ENCODE measurements at places on chromosomes 1 and 21.

GRCh38 chr1:68116643-68117235 lies 66.3 kb upstream of the DIRAS3 start:
- no peak for DNase-seq

- DNase-seq = no peak
Measured at GRCh38 chr1:16440131-16440469, 424 bp upstream of the NECAP2 start.

DNA sequence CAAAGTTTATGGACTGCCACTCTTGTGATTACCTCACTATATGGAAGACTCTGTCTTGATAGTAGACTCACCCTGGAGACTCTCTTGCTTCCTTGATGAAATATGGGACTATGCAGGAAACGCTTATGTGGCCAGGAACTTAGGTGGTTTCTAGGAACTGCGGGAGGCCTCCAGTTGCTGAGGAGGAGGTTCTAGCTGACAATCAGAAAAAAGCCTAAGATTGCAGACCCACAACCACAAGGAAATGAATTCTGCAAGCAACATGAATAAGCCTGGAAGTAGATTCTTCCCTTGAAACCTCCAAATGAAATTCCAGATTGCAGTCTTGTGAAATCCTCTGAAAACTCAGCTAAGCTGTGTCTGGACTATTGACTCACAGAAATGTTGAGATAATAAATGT lies 88.9 kb upstream of the COL11A1 start:
- no peak for DNase-seq

DNA sequence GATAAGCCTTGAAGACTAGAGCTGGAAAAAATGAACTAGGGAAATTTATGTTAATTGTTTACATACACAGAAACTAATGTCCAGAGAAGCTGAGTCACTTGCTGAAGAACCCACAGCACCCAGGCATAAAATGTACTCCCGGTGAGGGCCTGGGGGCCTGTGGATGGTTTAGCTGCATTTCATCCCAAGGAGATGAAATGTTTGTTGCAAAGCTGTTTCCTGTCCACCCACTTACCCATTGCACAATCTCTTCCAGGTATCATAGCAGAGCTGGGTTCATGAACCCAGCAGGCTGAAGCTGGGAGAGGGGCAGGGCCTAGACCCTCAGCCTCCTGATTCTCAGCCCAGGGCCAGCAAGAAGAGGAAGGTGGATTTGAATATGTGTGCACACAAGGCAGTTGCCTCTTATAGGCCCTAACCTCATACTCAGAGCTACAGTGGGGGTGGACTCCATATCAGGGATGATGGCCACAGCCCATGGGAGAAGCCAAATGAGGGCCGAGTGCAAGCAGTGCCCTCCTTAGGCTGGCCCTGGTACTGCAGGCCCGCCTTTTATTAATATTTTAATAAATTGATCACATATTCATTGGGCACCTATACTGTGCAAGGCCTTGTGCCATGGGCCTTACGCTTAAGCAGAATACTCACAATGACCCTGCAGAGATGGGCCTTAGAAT lies 110.8 kb downstream of the LACTBL1 start:
- no peak for DNase-seq

DNA sequence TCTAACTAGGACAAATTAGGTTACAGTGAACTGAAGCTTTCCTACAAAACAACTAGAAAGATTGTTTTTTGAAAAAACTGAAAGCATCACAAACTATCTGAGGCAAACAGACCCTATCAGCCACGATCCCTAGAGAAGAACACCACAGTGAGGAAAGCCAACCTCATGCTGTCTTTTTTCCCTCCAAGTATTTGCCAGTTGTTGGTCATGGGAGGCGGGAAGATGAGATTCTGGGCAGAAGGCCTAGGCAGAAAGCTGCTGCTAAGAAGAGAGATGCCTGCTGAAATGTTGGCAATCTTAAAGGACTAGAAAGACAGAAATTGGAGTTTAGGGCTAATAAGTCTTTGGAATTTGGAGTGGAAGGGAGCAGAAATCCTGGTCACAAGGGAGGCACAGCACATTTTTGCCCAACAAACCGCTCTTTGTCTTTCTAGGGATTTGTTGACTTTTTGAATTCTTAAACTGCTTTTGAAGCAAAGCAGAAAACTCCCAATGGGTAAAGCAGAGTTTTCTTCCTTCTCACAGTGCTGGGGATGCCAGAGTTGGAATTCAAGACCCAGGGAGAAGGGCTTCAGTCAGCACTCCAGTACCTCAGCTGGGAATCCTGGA lies 83.9 kb downstream of the MT1HL1 start:
- no peak for DNase-seq

- DNase-seq = peak; percentile 14
Measured at GRCh38 chr1:114108751-114109255, 44.9 kb downstream of the SYT6 start.

Measured in amygdala (tissue), 56 donors.